Ecto neural progenitor cell (in vitro differentiated cells): ENCODE measurements at places on chromosomes 3 and 15.

DNA sequence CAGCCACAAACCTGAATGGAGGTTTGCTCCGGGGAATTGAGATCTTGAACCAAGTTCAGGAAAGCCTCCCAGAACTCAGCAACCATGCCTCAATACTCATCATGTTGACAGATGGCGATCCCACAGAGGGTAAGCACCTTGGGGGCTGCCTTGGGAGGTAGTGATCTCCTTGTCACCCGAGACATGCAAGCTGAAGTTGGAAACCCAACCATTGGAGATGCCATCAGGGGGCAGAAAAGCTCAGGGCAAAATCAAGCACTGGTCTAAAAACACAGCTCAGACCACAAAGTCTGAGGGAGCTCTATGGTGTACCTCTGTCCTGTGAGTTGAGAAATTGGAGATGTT is 5.8 kb downstream of the ITIH1 start:
- DNase-seq: no peak

DNA sequence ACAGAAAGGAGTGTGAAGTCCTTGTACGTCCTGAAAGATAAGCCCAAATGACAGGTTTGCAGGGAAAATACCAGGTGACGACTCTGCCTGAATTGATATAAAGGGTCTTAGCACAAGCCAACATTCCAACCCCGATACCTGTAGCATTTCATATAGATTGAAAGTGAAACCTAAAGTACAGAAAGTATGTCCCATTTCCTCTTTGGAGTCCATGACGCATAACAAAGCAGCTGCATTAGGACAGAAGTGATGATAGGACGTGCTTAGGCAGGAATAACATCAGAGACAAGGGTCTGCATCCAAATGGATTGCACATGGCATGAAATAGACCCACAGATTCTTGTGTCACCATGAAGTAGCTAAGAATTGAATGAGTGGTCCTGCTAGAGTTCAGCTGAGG is 187.0 kb upstream of the ROBO1 start:
- DNase-seq: no peak

GRCh38 chr15:77122576-77122975 is 51.7 kb upstream of the TSPAN3 start:
- no peak for DNase-seq

DNA sequence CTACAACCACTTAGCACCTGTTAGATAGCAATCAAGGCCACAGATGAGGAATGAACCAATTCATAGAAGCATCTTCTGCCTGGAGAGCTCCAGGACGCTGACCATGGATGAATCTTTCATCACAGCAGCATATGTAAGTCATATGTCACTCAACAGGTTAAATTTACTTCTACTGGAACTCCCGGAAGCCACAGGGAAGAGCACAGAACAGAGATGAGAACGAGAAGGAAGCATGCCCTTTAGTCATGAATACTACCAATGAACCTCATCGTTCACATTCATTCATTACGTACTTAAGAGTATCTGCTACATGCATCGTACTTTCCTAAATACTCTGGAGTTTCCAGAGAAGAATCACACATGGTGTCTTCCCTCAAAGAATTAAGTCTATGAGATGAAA is 192.8 kb downstream of the STT3B start:
- no peak for DNase-seq

DNA sequence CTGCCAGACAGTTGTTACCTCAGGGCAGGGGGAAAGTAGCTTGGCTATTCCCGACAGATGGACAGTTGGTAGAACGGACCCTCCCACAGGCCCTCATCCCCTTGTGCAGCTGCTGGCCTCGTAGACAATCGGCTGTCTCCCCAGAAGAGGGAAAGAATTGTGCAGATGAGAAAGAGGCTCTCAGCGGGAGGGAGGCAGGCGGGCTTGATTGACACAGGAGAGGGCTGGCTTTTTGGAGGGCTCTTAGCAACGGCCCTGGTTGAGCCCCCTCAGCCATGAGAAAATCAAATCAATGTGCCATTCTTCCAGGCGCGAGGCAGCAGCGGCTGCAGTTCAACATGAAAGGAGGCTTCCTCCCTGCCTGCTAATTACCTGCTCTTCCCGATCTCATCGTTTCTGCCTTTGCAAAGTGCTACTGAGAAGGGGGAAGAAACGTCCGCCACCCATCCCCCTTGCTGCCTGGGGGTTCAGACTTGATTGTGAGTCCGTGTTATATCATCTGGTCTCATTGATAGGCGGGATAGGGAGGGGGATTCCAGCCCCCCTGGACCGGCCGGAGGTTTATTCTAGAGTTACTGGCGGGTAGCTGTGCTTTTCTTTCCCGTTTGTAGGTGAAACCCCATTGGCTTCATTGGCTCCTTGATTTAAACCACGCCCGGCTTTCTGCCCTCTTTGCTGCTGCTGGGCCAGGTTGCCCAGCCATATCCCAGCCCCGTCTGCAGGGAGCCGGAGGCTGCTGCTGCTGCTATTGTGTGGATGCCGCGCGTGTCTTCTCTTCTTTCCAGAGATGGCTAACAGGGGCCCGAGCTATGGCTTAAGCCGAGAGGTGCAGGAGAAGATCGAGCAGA is at the start of gene TAGLN3:
TSS of gene TAGLN3 (plus strand) at position 287 of the 848 bp plus-strand sequence. CDS start at position 788, 501 bp downstream.
- DNase-seq: peak; percentile 93

GRCh38 chr3:25663347-25663868 is 1.3 kb downstream of the TOP2B start:
- DNase-seq: no peak
